DND-41 (cell line): ENCODE measurements at places on chromosomes 5 and 9.

DNA sequence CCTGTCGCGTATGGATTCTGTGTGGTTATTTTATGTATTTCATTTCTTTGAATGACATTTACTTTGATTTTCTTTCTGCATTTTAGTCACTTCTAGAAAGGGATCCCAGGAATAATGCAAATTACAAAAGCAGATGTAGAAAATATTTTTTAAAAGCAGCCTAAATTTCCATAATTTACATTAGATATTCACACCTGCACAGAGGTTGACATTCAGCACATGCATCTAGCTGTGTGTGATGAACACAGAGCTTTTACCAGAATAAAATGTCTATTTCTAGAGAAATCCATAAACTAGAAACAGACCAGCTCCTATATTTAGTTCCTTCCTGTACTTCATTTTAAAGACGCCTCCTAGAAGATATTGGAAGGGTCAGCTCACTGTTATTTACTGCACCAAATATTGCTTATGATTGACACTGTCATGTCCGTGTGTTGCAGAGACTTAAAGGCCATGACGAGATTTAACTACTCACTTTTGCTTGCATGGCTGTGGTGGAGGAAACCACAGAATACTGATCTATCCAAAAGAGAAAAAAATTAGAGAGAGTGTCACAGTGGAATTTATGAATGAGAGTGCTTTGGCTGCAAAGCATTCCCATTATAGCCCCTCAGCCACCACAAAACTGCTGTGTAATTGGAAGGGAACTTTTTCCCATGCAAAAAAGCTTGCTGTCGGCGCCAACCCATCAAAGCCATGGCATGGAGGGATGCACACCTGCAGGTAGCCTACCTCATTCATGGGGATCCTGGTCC lies 58.1 kb downstream of the EBF1 start:
- no peak for DNase-seq

DNA sequence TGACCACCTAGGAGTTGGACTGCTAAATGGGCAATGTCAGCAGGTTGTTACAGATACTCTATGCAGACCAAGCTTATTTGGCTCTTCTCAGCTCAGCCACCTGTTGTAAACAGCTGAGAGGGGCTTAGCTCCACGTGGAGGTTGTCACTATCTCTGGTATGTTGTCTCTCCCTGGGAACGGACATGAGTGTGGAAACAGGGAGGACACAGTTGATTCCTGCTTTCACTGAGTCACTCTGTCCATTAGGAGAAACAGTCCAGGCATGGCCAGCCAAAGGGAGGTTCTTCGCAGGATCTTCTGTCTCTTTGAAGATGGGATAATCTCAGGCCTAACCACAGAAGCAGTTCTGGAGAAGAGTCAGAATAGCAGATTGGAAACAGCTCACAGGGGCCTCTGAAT lies 121.2 kb downstream of the PALM2AKAP2 start:
- no peak for DNase-seq

DNA sequence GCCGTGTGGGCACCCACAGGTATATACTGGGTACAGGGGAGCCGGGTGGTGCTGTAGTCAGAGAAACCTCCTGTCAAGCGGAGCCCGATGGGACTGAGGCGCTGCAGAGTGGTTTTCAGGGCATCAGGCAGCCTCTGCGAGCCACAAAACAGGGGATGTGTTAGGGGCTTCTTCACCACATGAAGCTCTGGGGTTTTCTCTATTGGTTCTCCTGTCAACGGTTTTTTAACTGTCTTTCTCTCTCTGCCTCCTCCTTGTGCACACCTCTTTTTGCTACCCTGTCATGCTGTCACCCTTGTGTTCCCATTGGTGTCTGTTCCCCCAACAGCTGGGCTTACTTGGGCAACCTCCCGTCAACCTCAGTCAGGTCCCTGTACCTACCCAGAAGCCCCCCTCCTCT lies 19.9 kb downstream of the RALGPS1 start:
- no peak for DNase-seq

DNA sequence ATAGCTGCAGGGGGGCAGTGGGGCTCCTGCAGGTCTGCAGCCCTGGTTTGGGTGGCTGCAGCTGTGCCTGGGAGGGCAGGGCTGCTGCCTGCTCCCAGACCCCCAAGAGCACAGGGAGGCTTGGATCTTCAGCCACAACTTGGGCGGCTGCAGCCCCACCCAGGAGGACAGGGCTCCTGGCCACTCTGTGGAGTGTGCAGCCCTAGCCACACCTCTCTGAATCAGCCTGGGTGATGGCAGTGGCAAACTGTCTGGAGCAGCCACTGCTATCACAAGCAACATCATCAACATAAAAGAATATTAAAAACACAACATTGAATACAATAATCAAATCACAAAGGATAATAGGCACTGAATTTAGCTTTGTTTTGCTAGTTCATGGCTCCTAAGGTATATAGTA lies 164.9 kb upstream of the SLC27A6 start:
- no peak for DNase-seq

DNA sequence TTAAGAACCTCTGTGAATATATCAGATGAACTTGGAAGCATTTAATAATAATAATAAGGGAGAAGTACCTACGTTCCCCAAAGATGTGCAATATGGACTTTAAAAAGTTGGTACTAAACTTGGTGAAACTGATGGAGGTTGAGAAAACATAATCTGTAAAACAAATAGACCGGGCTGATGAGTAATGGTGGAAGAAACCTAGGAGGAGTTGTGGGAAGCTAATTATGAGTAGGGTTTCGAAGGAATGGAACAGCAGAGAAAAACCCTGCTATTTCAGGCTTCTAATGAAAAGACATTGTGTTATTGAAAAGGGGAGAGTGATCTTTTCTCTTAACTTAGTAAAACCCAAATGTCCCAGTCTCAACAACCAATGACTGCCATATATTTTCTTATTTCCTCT lies 229.3 kb downstream of the PCSK1 start:
- DNase-seq: no peak

- DNase-seq: no peak
Observed at GRCh38 chr9:92685022-92685421, 15.1 kb upstream of the IPPK start.

- no peak for DNase-seq
Observed at GRCh38 chr9:97788763-97789663, 64.0 kb upstream of the FOXE1 start.

DNA sequence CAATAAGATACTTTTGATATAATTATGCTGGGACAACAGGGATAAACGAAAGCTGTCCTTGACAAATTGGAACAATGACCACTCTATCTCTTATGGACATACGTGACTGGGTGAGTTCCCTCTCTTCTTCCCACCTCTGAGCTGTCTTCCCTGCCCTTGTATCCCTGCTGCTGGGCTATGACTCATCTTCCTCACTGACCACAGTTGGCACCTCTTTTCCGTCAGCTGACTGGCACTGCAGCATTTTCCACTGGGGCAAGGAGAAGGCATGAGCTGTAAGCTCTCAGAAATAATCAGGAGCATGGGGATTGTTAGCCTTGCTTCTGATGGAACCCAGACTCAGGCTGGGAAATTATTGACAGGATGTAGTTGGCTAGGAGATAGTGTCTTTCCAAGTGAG lies 48.7 kb downstream of the PCSK1 start:
- no peak for DNase-seq

GRCh38 chr9:2127486-2127885 lies 112.3 kb downstream of the SMARCA2 start:
- no peak for DNase-seq

DNA sequence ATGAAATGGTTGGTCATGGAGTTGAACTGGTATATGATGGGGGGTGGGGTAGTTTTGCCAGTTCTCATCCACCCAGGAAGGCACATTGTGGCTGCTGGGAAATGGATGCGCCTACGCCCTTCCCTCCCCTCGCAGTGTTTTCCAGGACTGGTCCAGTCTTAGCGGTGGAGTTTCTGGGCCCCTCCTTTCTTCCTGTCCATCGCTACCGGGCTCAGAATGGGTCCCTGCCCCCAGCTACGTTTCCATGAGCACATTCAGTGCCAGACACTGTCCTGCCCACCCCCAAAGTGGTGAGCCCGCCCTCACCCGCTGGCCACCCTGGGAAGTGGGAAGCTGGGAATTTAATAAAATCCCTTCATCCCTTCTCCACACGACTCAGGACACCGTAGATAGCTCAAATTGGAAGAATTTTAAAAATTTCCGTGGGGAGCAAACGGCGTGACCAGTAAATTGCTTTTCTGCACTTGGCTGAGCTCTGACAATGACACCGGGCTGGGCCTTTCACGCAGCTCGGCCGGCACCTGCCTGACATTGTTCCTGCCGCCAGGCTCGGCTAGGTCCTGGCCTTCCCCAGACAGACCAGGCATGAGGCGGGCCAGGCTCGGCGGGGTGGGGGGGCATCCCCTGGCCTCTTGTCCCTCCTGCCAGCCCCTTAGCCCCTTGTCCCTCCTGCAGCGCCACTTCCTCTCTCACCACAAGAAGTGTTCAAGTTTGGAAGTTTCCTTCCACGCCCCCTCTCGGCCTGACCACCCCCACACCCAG lies 3.6 kb downstream of the FGF18 start:
- DNase-seq: no peak

- no peak for DNase-seq
Observed at GRCh38 chr9:38180656-38181055, 111.6 kb upstream of the SHB start.

GRCh38 chr5:59709846-59710245 lies 183.7 kb downstream of the PDE4D start:
- no peak for DNase-seq
